Hematopoietic multipotent progenitor cell treated with erythropoietin and hydrocortisone succinate and interleukin-3 and kit ligand, for 17 days (in vitro differentiated cells): ENCODE measurements at places on chromosomes 7 and 10.

DNA sequence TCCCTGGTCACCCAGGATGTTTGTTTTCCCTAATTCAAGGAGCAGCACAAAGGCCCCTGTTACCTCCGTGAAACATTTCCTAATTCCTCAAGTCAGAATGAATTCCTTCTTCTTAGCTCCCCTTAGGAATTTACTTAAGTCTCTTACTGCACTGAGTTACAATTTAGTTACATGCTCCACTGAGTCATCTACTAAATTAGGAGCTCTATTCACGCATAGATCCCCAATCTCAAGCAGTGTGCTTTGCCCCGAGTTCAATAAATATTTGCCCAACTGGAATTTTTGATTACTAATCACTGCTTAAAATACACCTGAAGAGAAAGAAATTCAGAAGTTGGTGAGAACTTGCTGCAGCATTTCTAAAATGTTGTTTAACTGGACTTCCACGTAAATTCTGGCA, 329.4 kb upstream of the MYO3A start:
- no peak for DNase-seq

DNA sequence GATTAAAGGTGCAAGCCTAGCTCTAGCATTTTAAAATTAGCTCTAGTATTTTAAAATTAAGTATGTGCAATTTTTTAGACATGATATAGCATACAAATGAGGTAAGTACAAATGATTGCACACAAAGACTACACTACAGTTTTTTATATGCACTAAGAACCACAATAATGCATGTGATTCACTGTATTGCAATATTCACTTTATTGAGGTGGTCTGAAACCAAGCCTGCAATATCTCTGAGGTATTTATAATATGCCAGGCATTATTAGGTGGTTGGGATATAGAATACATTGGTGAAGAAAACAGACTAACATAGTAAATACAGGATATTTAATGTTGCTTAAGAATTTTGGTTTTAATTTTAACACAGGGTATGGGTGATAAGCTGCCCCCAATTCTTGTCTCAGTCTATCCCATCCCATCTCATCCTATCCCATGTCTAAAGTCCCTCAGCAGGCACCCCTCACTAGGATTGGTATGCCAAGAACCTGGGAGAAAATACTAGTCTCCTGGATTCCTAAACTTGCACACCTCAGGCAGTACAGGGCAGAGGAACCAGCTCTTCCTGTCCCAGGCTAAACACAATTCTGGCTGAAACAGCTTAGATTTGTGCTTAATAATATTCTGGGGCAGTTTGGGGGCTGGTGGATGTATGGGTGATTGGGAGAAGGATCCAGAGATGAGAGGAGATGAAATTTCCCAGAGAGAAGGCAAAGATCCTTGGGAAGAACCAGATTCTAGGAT, 90.4 kb downstream of the HIPK2 start:
- no peak for DNase-seq

DNA sequence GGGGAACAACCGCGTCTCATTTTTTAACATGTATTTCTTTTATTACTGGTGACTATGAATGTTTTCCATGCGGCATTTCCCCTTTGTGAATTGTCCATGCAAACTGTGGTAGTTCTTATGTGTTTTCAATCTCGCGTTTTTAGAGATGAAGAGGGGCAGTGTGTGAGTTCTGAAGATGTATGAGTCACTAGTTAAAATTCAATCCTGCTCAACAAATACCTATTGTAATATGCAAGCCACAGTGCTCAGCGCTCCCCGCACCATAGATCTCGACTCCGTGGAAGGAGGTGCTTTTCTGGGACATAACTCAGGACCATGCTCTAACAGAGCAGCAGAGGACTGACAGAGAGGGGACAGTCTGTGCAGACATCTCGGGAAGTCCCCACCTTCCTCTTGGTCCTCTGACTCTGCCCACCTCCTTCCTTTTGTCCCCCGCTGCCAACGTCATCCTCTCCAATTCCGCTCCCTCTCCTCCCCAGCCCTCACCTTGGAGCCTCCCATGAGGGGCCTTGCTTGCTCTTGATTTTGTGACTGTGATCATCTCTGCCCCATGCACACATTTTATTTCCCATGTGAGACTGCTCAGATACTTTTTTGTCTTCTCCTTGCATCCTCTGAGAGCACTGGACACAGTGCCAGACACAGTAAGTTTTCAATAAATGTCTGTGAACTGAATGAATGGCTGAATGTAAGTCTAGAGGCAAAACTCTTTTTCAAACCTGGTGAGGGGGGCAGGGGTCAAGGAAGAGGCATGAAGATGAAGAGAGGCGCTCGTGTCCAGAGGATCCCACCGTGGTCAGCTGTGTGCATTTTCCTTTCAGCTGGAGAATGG, 42.7 kb upstream of the PLEKHA1 start:
- DNase-seq, result no peak

- DNase-seq, result no peak
Observed at GRCh38 chr7:16648551-16648950, 2.6 kb downstream of the BZW2 start.

DNA sequence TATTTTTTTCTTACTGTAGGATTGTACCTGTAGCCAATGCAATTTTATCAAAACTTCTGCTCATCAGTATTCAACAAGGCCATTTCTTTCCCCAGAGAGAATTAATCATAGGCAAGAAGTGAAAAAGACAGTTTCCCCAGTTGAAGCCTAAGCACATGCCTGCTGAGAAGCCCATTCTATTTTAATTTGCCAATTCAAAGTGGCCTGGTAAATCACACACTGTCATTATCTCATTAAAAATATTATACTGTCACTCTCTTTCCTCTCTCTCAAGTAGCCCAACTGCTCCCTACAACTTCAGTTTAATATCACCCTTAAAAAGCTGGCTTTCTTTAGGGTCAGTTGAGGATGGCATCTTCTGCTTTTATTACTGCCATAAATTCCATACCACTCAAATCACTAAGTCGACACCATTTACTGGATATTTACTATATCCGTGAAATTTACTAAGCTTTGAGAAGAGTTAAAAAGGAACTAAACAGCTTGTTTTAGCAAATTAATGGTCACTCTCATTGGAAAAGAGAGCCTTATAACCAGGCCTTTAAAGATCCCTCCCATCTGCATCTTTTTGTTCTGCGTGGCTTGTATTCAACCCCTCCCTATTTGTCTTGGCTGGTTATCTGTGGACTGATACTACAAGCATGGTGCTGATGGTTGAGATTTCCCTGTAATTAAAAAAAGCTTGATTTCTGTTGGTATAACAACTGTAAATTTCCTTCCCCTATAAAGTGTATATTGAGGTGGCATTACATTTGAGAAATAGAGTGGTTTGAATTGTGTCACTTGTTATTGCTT, 30.6 kb downstream of the COL28A1 start:
- no peak for DNase-seq

- DNase-seq, result no peak
Observed at GRCh38 chr10:132972149-132972985, 30.0 kb upstream of the CFAP46 start.

GRCh38 chr10:123045961-123046731, 37.3 kb downstream of the ACADSB start:
- no peak for DNase-seq

DNA sequence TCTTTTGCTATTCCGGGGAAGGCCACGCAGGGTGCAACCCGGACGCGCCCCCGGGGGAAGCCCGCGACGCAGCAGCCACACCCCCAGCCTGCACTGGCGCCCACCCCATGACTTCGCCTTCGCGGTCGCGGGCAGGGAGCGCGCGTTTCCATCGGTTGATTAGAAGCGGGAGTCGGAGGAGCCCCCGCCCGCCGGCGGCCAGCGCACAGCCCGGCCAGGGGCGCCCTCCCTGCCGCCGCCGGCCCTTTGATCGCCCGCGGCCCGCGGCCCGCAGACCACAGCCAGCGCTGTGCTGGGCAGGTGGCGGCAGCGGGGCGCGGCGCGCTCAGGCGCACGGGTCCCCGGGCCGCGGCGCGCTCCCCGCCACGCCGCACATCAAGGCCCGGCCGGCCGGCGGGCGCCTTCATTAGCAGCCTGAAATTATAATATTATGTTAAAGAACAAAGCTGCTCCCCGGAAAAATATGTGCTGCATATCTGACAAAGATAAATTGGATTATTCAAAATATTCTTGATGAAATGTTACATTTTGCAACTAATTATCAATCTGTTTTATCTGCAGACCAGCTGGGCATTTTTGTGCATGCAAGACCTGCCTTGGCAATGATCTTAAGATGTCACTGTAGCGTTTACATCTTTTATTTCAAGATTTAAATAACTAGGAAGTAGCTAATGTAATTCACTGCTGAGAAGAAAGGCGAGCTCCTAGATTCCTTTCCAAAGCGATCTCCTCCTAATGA, 160.7 kb upstream of the MKI67 start:
- no peak for DNase-seq

DNA sequence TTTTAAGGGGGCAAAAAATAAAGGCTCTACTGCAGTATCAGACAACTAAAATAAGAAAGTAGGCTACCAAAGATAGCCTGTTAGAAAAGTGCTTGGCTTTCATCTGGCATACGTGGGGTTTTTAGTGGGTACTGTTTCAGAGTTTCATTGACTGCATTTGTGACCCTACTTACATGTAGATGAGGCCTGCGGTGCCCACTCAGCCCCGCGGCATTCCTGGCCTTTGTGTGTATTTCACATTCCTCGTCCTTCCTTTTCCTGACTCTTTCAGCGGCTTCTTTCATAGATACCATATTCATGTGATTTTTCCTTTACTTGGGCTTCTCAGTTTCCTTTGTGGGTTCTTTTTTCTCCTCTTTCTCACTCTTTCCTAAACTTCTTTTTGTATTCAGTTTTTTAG, 50.7 kb downstream of the UBE3C start:
- no peak for DNase-seq

GRCh38 chr7:16034353-16034752, 347.9 kb upstream of the MEOX2 start:
- DNase-seq, result no peak

DNA sequence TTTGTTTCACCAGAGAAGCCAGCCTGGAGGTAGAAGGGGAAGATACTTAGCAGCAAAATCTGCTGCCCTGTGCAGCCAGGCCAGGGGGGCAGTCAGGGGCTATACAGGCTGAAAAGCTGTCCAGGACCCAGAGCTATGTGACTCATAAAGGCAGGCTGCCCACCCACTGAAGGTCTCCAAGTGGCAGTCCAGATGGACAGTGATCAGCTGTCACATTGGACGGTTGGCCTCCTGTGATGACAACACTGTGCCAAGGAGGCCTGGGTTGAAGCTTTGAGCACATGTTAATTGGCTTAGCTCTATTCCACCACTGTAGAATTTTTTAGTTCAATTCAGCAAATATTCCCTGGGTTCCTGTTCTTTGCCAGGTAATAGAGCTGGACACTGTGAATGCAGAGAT, 577.3 kb upstream of the GALNT17 start:
- no peak for DNase-seq

GRCh38 chr7:143511593-143512047, 33.9 kb downstream of the TAS2R41 start:
- no peak for DNase-seq

DNA sequence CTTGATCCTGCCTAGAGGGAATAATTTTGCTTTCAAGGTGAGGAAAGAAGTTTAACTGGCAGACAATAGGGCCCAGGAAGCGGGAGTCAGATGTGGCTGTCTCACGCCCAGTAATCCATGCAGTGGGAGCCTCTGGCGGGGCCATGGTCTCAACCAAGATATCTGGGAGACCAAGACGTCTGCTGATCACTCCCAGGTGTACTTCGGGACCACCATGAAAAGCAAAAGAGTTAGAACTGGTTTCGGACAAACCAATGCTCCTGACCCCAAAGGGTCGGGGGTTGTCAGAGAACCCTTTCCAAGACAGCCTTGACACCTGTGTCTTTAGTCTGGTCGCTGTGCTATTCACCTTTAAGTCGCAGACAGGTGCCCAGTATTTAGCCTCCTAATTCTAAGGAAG, 256.9 kb upstream of the MBL2 start:
- DNase-seq, result no peak

- no peak for DNase-seq
Observed at GRCh38 chr7:28068811-28069216, 111.8 kb downstream of the JAZF1 start.
